Activated CD4-positive, CD25-positive, alpha-beta regulatory T cell (primary cell): ENCODE measurements at places on chromosomes 11 and 22.

GRCh38 chr11:10580623-10581022 is 12.2 kb upstream of the LYVE1 start:
- no peak for DNase-seq

DNA sequence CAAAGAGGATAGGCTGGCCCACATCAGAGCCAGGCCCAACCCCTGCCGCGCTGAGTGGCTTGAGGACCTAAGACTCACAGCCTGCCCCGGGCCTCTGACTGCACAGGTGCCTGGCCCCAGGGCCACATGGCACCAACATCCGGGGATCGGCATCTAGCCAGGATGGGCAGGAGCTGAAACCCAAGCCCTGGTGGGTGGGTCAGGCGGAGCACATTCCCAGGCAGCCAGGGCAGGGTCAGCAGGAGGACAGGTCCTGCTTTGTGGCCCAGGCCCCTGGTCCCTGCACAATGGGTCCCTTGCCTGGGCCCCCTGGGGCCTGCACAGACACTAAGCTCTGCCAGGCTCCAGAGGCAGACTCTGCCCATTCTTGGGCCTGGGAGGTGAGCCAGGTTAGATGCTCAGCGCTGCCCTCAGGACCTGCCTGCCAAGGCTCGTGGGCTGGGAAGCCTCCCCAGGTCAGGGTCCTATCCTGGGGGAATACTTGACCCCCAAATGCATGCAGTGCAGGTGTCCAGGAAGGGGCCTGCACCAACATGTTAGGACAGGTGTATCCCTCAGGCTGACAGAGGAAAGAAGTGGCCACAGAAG is 33.5 kb downstream of the ARVCF start:
- no peak for DNase-seq

- DNase-seq: no peak
Measured at GRCh38 chr11:8701891-8702597, 19.5 kb downstream of the RPL27A start.

- DNase-seq: no peak
Measured at GRCh38 chr22:20267441-20268278, 458 bp downstream of the RTN4R start.

DNA sequence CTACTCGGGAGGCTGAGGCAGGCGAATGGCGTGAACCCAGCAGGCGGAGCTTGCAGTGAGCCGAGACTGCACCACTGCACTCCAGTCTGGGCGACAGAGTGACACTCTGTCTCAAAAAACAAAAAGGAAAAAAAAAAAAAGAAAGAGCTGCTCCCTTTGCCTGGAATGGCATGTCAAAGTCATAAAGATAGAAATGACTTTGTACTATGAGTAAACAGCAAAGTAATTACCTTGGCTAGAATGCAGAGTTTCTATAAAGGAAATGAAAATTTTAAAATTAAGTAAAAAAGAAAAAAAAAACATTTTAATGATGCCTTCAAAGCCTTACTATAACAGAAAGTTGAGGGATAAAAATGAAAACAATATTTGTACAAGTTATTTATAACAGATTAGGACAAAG is 10.1 kb downstream of the PPP2R1B start:
- DNase-seq: no peak

GRCh38 chr11:93983542-93984195 is 37.5 kb upstream of the HEPHL1 start:
- no peak for DNase-seq

GRCh38 chr11:90803831-90804230 is 581.0 kb upstream of the CHORDC1 start:
- DNase-seq: no peak

GRCh38 chr11:10688401-10688800 is 5.2 kb downstream of the IRAG1 start:
- no peak for DNase-seq

DNA sequence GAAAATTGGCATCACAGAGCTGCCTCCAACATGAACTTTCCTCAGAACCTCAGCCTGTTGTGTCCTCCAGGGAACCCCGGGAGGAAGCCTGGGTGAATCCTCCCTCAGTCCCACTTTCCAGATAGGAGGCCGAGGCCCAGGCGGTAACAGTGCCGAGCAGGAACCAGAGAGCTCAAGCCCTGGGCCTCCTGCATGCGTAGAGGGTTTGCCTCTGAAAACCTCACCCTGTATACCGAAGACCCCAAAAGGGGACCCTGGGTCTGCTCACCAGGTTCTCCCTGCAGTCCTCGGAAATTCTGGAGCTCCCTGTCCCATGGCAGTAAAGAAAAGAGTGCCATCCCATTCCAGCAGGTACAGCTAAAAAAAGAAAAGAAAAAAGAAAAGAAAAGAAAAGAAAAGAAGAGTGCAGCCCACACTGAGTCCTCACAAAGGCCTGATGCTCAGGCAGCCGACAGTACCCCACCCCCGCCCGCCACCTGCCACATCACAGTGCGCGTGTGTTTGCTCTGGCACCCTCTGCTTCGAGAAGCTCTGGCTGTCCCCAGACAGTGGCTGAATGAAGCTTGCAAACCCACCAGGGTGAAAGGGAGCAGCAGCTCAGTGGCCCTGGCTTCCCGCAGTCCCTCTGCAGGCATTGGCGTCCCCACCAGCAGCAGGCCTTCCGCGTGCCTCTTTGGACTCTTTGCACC is 28.4 kb upstream of the FADD start:
- DNase-seq: no peak

GRCh38 chr11:19953909-19954308 is 206.4 kb downstream of the DBX1 start:
- DNase-seq: no peak

- DNase-seq: peak; percentile 24
Measured at GRCh38 chr11:44950625-44951476, at the start of gene TP53I11. TSS of gene TP53I11 (minus strand) at chr11:44950883. CDS start at chr11:44938335, 12,548 bp downstream.

DNA sequence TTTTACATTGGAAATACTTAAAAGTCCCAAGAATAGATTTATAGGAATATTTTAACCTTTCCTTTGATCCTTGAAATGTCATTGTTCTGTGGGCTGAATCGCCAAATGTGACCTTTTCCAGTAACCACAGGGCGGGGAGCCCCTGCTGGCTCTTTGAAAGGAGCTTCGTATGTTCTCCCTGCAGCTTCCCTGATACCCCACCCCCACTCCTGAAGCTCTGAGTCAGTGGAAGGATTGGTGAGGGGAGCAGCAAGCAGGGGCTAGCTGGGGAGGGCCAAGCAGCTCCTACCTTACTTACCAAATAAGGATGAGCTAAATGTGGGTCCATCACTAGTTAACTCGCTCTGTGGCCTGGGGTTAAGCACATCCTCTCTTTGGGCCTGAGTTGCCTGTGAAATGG is 87.7 kb downstream of the CHST1 start:
- DNase-seq: no peak

DNA sequence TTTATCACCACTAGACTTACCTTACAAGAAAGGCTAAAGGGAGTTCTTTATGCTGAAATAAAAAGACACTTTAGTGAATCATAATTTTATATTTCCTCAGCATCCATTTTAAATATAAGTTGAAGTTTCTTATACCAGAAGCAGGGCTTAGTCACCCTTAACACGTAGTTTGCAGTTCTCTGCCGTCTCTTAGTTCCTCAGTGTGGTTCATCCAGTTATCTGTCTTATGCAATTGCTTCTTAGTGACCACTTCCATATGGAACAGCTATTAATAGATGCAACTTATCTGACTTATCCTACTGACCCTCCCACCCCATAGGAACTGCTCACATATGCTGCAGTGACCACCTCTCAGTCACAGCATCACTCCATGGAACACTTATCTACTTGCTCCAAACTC is 11.7 kb upstream of the SLC36A4 start:
- DNase-seq: no peak

- no peak for DNase-seq
Measured at GRCh38 chr11:110219006-110219785, 77.2 kb downstream of the RDX start.

DNA sequence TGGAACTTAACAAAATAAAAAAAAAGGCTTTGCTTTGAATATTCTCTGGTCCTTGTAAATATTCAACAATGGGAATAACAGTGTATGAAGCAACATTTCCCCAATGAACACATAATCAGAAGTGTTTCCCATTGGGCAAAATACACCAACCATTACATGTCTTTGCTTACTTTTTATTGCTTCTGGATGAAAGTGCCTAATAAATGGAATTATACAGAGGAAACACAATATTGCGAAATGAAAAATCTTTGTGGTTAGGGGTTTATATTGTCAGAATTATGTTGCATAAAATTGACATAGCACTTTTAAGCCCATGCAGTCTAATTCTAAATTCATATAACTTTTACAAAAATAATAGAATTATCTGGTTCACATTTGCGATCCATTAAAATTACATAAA is 386.4 kb downstream of the DCDC1 start:
- DNase-seq: no peak

GRCh38 chr22:21761086-21761485 is 25.5 kb upstream of the YPEL1 start:
- no peak for DNase-seq

- DNase-seq: no peak
Measured at GRCh38 chr11:102950622-102951081, 4.9 kb downstream of the MMP13 start.

GRCh38 chr11:33027846-33028536 is 11.4 kb upstream of the TCP11L1 start:
- no peak for DNase-seq

DNA sequence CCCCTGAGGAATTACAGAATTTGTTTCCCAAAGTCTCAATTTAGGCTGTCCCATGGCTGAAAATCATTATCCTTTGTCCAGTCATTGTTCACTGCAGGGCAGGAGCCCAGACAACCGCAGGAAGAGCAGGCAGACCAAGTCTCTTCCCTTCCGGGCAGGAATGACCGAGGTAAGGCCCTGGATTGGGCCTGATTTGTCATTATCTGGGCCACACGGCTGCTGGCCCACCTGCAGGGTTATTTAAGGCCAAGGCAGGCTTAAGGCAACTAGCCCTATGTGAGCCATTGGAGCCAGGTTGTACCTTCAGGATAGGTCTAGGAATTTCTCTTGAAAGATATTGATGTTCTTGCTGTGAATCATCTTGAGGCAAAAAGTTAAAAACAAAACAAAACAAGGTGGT is 9.7 kb upstream of the IL10RA start:
- DNase-seq: no peak

GRCh38 chr11:134560066-134560465 is 148.0 kb upstream of the B3GAT1 start:
- DNase-seq: no peak

- no peak for DNase-seq
Measured at GRCh38 chr11:35623621-35624168, 5.4 kb downstream of the FJX1 start.

GRCh38 chr11:73972620-73973449 is 9.8 kb downstream of the UCP2 start:
- DNase-seq: no peak

GRCh38 chr11:58142761-58143160 is 17.4 kb upstream of the OR9I1 start:
- DNase-seq: no peak

DNA sequence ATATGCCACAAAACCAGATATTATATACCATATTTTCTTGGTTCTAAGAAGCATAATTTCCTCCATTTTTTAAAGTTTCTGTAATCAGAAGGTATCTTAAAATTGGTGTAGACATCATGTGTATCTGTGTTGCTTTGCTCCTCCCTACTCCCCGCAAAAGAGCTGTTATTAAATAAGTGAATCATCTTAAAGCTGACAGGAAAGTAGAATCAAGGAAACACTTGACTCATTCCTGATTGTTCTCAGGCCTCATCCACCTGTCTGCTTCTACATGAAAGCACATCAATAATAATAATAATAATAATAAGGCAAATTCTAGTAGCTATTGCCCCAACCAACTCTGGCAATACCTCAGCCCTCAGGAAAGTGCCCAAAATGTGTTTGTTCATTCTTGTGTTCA is 26.2 kb upstream of the GUCY1A2 start:
- no peak for DNase-seq

DNA sequence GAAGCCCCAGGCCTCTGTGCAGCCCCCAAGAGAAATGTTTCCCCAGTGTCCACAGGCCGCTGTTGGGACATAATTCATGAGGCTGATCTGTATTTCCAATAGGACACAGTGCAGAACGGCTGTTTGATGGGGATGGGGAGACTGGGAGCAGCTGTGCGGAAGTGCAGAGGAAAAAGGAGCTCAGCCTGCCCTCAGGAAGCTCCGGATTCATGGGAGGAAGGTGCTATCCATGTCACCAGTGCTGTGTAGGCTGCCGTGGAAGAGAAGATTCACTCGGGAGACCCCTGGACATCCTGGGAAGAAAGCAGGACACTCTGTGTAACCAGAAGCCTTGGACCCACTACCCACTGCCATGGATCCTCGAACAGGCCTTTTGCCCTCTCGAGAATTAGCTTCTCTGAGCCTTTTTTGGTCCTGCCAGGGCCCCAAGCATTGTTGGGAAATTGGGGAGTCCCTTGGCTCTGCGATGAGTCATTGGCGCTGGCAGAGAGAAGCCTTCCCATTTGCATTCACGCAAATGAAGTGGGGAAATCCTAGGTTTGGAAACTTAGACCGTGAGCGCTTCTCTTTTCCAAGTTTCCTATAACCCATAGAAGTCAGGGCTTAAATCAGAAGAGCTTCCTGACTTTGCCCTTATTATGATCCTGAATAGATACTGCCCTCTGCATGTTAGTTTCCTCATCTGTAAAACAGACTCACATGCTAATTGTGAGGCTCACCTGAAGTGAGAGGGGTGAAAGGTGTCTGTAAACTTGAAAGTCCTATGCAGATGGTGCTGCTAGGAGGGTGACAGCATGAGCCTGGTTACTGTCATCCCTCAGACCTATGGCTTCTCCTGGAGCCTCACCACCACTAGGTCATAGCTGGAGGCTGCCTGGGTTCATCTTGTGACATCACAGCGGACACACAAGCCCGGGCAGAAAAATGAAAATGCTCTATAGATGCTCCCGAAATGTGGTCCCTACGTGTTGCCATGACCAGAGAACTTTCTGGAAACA is 229.2 kb upstream of the B3GAT1 start:
- no peak for DNase-seq

DNA sequence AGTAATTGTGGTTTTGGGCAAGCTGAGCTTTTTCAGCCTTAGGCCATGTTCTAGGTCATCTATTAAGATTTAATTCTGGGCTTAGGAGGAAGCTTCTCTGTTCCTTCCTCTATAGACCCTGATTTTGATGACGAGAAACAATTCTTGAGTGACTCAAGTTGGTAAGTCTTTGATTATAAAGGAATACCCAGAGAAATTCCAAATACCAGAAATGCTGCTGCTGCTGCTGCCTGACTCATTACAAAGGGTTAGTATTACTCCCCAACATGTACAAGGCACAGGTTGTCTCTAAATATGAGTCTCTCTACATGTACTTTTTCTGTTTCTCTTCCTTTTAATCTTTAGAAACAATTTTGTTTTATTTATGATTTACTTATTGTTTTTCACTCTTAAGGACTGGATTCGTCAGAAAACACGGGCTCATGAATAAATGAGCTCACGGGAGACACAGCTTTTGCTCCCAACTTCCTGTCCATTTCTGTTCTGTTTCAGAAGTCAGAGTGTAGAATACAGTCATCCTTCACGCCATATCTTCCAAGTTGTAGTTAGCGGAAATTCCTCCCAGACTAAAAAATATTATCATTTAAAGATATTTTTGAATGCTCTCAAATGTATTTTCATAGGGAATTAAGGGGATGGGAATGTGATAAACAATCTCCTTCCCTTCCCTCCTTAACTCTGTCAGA is 31.8 kb upstream of the RBMXL2 start:
- DNase-seq: no peak
